Keratinocyte (primary cell): ENCODE measurements at places on chromosomes 1 and 21. TPM values are rescaled to one million over a fixed set of nuclear protein-coding genes. Genes with fewer than 3 reads are reported as not detected.
A peak's percentile ranks its signal among the peaks of the same experiment; 100 is the strongest.

The ATAD3C gene
- polyA plus RNA-seq, result 0.39 to 0.72 TPM (median 0.45 TPM) in 3 replicates

The REN gene
- 0.05 TPM in 1 of 3 replicates, not detected in the others for polyA plus RNA-seq

The LYPD8 gene
- not detected in 3 replicates for polyA plus RNA-seq

The HES3 gene
- not detected in 3 replicates for polyA plus RNA-seq

The KIF17 gene
- polyA plus RNA-seq, result 0.90 to 1.2 TPM (median 1.1 TPM) in 3 replicates

The NUDT4B gene
- polyA plus RNA-seq, result 8.7 to 20.7 TPM (median 12.0 TPM) in 3 replicates

The TCP10L gene
- polyA plus RNA-seq, result 0.11 to 0.27 TPM (median 0.25 TPM) in 3 replicates

The NPPB gene
- polyA plus RNA-seq, result not detected in 3 replicates

DNA sequence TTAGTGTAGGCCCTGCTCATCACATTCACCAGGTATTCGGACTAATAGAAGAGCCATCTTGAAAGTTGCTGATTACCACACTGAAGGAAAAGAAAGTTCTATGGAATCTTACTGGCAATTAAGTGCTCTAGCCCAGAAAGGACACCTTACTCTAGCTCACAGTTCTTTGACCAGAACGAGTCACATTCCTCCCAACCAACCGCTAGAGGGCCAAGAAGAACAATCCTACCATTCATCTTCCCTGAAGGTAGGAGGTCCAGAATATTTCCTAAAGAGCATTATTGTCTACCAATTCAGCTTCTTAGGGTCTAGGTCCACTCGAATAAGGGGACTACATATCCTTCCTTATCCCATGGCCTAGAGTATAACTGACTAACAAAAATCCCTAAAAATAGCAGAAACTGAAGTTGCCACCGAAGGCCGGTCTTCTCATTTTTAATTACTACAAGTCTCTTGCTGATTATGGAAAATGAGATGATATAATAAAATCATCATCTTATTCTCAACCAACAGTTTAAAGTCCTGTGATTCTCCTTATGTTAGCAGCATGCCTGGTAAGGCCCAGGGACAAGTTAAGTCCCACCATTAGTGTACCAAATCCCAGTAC is 2.7 kb upstream of the FMO1 start:
- no peaks in the 10 kb centered on the region for H3K36me3 ChIP-seq
- no peaks in the 10 kb centered on the region for H3K27me3 ChIP-seq
- no peak overlapping the region for H3K27ac ChIP-seq
- H3K4me3 ChIP-seq, result no peak overlapping the region

GRCh38 chr1:221631556-221631955 is 110.3 kb downstream of the DUSP10 start:
- peaks cover 5% of the 10 kb centered on the region for H3K4me1 ChIP-seq
- H3K36me3 ChIP-seq, result no peaks in the 10 kb centered on the region
- no peak overlapping the region for H3K4me3 ChIP-seq

DNA sequence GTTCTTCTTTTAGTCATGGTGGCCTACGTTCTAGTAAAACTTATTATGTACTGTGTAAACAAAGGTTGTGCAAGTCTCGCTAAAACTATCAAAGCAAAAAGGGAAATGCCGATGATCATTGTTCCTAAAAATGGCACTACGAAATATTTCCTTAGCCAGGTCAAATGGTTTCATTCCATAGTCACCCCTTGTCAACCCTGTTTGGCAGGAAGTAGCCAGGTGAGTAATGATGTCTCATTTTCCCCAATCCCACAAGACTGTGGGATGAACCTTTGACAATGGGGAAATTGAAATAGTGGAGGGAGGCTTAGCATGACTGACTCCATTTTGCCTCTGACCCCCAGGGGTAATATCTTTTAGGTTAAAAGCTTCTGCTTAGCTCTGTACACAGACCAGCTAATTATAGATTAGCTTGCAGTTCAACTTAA is 5.6 kb upstream of the REN start:
- peak; percentile 45 for DNase-seq
- no peaks in the 10 kb centered on the region for H3K36me3 ChIP-seq
- no peaks in the 10 kb centered on the region for H3K27me3 ChIP-seq
- peaks cover 19% of the 10 kb centered on the region for H3K4me1 ChIP-seq

DNA sequence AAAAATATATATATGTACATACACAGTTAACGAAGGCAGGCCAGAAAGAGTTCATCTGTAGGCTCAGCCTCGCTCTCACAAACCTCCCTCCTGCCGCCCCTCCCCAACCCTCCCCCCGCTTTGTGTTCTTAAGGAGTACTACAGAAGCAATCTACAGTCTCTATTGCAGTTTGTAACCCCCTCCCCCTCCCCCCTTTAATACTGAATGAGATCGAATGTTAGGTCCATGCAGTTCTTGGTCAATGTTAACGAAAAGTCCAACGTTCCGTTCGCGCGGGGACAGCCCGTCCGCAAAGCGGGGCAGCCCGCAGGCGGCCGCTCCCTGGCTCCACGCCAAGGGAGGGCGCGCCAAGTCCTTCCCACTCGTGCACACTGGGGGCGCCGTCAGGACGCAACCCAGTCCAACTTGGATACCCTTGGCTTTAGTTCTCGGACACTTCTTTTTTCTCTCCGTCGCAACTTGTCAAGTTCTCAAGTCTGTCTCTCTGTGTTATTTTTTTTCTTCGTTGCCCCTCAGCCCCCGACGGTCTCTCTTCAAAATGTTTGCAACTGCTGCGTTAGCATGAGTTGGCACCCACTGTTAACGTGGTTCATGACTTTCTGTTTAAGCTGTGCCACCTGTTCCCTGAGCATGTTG is 2.2 kb downstream of the JUN start:
- DNase-seq, result no peak
- peak overlapping the region; percentile 90 for H3K27ac ChIP-seq
- no peaks in the 10 kb centered on the region for H3K27me3 ChIP-seq
- peaks cover 21% of the 10 kb centered on the region for H3K4me1 ChIP-seq
- H3K36me3 ChIP-seq, result peaks cover 3% of the 10 kb centered on the region
- peak overlapping the region; percentile 91 for H3K4me3 ChIP-seq

DNA sequence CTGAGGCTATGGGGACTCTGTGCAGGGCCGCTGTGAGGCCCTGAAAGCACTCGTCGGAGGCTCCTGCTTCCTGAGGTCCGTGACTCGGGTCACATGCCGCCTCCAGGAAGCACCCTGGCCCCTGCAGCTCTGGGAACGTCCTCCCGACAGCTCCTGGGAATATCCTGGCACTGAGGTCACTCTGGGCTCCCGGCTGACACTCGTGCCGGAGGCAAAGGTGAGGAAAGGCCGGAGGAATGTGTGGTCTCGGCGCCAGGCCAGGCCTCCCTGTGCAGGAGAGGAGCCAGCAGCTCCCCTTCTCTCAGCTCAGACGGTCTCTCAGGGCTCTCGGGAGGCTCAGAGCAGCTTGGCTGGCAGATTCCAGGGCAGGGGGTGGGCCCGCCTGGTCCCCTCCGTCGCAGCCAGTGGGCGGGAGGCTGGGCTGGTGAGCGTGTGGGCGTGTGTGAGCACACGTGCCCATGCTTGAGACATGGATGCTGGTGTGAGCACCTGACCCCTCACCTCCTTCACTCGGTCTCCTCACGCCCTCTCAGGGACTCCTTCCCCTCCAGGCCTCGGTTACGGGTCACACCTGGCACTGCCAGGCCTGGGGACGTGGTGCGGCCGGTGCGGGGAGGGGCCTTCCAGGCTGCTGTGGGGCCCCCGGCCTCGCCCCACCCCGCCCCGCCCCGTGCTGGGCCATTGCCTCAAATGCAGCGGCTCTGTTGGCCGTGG is 5.5 kb upstream of the RNF223 start:
- peaks cover 12% of the 10 kb centered on the region for H3K4me1 ChIP-seq
- peaks cover 9% of the 10 kb centered on the region for H3K27me3 ChIP-seq
- H3K4me3 ChIP-seq, result peak overlapping the region; percentile 5
- no peaks in the 10 kb centered on the region for H3K36me3 ChIP-seq
- peak; percentile 86 for DNase-seq

- H3K27me3 ChIP-seq, result no peaks in the 10 kb centered on the region
- no peak overlapping the region for H3K4me3 ChIP-seq
- no peaks in the 10 kb centered on the region for H3K36me3 ChIP-seq
- no peak for DNase-seq
Measured at GRCh38 chr1:91510754-91511153, 10.1 kb downstream of the CDC7 start.

DNA sequence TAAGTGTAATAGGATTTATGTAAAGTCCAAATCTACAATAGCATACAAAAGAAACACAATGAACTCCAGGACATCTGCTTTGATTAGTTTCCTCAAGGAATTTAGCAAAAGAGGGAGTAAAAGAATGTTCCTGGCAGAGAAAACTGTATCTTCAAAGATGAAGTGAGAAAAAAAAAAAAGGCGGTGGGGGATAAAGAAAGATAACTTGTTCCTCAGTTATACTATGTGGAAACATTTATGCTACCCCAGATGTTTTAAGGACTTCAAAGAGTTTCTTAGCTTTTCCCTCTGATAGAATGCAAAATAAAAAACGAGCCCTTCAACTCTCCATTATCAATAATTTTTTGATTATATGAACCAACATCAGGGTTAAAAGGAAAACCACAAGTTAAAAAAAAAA is 908.9 kb upstream of the ADGRL2 start:
- no peak for DNase-seq
- H3K4me1 ChIP-seq, result no peaks in the 10 kb centered on the region
- no peak overlapping the region for H3K27ac ChIP-seq
- H3K36me3 ChIP-seq, result no peaks in the 10 kb centered on the region

- H3K36me3 ChIP-seq, result peaks cover 23% of the 10 kb centered on the region
- DNase-seq, result no peak
- no peak overlapping the region for H3K27ac ChIP-seq
- no peak overlapping the region for H3K4me3 ChIP-seq
- no peaks in the 10 kb centered on the region for H3K27me3 ChIP-seq
Measured at GRCh38 chr1:37811027-37811655, 3.1 kb upstream of the YRDC start.

DNA sequence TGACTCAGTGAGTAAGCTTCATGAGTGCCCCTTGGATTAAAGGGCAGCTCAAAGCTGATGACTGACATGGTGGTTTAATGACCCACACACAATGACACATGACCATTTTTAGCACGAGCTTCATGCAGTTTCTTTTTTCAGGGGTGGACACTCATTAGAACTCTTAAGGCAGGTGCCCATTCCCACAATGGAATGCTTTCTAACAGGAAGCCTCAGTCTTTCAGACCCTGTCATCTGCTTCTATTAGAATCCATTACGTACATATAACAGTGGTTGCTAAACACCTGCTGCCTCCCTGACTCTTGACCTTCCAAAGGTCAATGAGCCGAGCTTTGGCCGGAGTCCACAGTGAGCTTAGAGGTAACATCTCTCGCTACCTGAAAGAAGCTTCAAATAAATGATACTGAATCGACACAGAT is 27.4 kb downstream of the AKNAD1 start:
- H3K36me3 ChIP-seq, result no peaks in the 10 kb centered on the region
- peak overlapping the region; percentile 20 for H3K4me3 ChIP-seq
- DNase-seq, result no peak

DNA sequence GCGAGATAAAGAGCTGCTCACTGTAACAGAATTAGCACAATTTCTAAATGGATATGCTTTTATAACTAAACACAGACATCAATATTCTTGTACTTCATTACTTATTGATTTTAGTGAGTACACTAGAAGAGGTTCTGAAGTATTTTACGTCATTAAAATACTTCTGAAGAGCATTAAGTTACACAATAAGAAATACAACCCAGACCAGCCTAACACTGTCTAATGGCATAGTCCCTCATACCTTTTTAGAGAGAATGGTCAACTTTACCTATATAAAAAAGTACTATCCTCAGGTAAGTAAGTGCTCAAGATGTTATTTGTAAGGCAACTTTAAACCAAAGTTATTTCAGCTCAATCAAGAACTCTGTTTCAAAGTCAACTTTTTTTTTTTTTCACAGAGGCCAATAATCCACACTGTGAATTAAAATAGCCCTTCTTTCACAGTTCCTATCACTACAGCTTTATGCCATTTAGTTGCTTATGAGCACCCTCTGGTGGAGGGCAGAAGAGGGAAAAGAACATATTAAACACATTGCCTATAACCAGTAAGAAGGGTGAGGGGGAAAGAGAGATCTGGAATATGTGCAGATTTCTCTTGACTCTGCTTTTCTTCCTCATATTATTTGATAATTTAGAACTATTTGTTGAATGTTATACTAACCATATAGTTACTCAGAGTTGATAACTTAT is 182.1 kb upstream of the DMRTA2 start:
- H3K4me3 ChIP-seq, result no peak overlapping the region
- DNase-seq, result no peak
- no peaks in the 10 kb centered on the region for H3K36me3 ChIP-seq
- no peaks in the 10 kb centered on the region for H3K27me3 ChIP-seq
- H3K4me1 ChIP-seq, result peaks cover 21% of the 10 kb centered on the region

- no peaks in the 10 kb centered on the region for H3K4me1 ChIP-seq
- DNase-seq, result no peak
- H3K27ac ChIP-seq, result no peak overlapping the region
- no peaks in the 10 kb centered on the region for H3K27me3 ChIP-seq
- no peaks in the 10 kb centered on the region for H3K36me3 ChIP-seq
- no peak overlapping the region for H3K4me3 ChIP-seq
Measured at GRCh38 chr1:101064697-101065096, 39.1 kb upstream of the DPH5 start.

DNA sequence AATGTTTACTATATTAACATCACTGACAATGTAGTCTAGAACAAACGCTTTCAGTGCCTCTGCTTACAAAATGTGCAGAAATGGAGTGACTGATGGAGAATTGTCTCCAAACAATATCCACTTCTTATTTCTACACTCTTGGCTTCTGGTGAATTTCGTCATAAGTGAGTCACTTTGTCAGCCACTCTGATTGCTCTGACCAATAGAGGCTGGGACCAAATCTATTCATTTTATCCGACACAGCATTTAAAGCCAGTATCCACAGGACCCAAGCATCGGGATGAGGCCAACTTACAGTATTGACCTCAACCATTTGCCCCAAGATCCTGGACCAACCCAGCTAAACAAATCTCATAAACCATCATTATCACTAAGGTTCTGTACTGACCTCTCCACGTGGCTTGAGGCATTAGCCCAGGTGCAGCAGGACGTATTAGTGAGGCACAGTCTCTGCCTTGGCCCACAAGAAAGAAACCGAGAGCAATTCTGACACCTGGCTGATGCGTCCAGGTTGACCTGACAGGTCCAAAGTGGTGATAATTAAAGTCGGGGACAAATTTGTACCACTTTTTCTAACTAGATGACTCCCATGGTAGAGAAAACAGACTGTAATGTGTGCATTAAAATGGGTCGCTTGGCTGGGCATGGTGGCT is 53.3 kb upstream of the ERO1B start:
- H3K27ac ChIP-seq, result no peak overlapping the region
- H3K27me3 ChIP-seq, result no peaks in the 10 kb centered on the region
- DNase-seq, result no peak
- H3K36me3 ChIP-seq, result no peaks in the 10 kb centered on the region
- H3K4me1 ChIP-seq, result no peaks in the 10 kb centered on the region

DNA sequence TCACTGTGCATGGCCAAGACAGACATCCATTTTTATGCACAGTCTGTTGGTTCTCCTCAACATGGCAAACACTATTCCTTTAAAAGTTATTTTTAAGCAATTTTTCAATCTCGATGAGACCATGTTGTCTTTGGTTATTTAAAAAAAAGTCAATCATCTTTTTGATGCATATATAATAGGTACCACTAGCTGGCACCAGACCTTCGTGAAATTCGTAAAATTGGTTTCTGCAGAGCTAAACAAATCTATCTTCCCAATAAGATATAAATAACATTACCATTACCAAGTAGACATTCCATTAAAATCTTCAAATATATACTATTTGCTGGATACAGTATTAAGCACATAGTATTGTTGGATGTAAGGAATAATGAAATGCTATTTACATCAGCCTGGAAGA is 220.0 kb upstream of the GREM2 start:
- H3K4me3 ChIP-seq, result no peak overlapping the region
- no peaks in the 10 kb centered on the region for H3K36me3 ChIP-seq
- H3K27ac ChIP-seq, result no peak overlapping the region
- no peak for DNase-seq
- H3K27me3 ChIP-seq, result no peaks in the 10 kb centered on the region
